ENCODE measurements at places on chromosomes 13 and 19.

- DNase-seq, result peak; percentile 32
Observed at GRCh38 chr19:10718205-10719196, 622 bp downstream of the DNM2 start.

GRCh38 chr19:33638167-33639034 is 16.6 kb downstream of the CHST8 start:
- no peak for DNase-seq

DNA sequence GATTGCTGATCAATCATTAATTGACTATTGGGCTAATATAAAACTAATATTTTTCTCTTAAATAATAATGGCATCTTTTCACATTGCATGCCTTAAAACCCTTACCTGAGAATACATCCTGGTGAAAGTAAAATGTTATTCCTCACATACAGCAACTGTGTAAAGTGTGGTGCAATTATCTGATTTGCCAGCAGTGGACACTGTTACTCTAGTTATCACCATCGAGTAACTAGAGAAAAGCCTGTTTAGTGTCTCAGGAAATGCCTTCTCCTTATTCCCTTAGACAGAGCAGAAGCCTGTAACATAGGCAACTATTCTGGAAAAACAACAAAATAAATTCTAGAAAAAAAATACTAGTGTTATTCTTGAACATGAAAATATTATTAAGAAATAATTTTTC is 459.8 kb downstream of the FGF14 start:
- peak; percentile 71 for DNase-seq

- no peak for DNase-seq
Observed at GRCh38 chr19:21680026-21680425, 87.4 kb downstream of the ZNF100 start.

DNA sequence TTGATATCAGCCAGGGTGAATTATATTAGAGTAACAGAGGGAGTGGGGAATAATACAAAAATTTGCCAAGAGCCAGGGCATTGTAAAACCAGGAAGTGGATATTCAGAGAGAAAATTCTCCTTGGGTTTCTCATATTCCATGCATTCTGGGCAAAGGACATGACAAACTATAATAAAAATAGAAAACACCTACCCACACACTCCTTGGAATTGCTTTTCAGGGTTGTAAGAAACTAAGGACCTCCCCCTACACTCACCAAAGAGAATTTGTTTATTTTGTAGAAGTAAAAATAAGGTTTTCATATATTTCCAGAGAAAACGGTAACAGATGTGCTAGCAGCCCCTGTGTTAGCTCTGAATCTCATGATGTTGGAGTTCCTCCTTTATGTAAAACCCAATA is 649.6 kb downstream of the SLITRK1 start:
- no peak for DNase-seq
